ENCODE measurements at places on chromosomes 2 and 18.

DNA sequence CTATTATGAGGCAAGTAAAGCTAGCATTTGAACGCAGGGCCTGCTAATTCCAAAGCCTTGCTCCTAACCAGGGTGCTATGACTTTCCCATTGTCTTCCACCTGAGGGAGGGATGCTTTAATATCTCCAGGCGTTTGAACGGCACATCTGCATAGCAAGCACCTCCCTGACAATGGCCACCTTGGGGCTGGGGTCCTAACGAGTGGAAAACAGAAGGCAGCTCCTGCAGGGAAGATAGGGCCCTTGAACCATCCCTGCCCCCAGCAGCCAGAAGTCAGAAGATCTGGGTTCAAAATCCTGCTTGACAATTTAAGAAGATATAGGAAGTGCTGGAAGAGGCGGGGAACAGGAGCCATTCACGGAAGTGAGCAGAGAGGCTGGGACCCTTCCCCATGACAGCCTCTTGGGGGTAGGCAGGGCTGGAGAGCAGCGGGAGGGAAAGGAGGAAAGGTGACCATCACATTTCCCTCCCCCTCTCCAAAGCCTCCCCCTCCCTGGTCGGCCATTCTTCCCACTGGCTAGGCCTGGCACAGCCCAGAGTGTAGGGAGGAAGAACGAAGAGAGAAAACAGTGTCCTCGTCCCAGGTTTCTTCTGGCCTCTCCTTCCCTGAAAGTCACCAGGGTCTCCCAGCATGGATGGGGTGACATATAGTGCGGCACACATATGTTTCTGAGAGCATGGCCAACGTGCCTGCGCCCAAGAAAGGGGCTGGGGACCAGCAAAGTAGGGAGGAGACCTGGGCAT, 73.5 kb downstream of the EMX1 start:
- DNase-seq: no peak

DNA sequence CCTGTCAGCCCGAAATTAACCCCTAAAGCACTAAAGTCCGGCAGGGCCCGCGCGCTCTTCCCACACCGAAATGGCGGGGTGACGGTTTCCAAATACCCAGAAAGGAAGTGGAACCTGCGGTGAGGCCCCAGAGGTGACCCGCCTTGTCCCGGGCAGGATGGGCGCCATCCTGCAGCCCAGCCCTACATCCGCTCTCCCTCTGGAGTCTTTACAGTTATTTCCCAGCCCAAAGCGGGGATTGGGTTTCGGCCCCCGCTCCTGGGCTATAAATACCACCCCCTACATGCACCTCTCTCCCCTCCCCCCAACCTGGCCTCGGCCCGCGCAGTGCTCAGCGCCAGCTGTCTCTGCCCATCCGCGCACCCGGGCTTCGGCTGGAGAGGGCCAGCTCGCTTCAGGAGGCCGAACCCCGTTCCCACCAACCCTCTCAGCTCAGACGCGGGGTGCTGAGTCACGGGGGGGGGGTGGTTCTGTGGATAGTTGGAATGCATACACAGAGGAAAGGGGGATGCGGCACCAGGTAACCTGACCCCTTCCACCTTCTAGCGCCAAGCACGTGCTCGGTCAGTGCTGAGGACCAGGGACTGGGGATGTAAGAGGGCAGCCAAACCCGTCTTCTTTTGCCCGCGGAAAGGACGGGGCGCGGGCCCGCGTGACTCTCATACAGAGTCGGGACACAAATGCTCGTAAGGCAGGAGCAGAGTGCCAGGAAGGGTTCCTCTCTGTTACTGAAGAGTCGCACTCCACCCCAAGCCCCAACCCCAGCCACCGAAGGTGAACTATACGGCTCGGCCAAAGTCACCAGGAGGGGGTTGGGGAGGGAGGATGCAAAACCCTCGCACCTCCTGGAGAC, at the start of gene TUBA4B:
TUBA4B (plus strand) TSS at position 344 of the 853 bp plus-strand sequence; CDS start at position 509, 165 bp downstream.
- DNase-seq: no peak

DNA sequence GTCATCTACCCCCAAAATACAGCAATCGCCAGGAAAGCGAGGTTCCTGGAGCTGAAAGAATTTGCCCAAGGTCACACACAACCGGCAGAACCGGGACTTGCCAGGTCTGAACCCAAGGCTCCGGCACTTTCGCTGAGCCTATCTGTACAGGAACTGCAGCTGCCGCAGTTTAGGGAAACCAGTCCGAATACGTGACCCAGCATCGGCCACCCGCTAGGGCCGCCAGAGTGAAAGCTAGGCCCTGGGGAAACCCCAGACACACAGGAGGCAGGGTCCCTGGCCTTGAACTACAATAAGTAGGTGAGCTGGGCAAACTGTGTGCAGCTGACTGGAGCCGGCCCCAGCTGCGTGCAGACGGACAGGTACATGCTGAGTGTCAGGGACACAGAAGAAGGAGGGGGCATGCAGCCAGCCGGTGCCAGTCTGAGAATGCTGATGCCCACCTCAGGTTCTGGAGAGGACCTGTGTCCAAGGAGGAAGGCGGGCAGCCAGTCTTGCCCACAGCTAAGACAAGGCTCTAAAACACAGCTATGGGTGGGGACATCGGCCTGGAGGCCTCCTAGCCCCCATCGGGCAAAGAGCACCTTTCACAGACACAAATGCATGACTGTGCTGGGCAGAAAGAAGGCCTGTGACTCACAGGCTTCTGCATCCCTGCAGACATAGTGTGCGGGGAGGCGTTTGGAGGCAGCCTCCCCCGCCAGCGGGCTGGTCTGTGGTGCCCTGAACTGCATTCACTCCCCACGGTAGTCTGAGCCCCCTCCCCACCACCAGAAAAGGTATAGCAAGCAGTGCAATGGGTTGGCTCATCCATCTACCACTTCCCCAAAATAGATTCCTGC, 107.4 kb upstream of the ID2 start:
- DNase-seq: no peak

- no peak for DNase-seq
Measured at GRCh38 chr2:233227346-233227978, 24.0 kb upstream of the ATG16L1 start.

GRCh38 chr2:118371515-118371914, 283.2 kb downstream of the INSIG2 start:
- DNase-seq: no peak

DNA sequence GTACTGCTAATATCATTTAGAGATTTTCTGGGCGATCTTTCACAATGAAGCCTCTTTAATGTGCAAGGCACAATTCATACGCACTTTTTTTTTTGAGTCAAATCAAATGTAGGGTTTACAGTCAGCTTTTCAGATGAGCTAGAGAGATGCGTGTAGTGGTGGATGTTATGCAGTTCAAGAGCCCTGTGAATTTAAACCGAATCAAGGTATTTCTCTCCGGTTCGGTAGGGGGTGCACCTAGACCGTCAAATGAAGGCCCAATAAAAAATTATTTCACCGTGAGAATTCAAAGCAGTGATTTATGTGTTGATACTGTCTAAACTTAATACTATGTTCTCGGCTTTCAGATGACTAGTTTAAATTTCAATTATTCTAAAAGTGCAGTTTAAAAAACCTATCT, 1.1 kb downstream of the PTH2R start:
- DNase-seq: no peak

- no peak for DNase-seq
Measured at GRCh38 chr2:9244985-9245544, 38.5 kb downstream of the ASAP2 start.

GRCh38 chr2:85516653-85517389, 22.1 kb upstream of the MAT2A start:
- no peak for DNase-seq

- DNase-seq: no peak
Measured at GRCh38 chr2:172614932-172615331, 59.0 kb downstream of the PDK1 start.

DNA sequence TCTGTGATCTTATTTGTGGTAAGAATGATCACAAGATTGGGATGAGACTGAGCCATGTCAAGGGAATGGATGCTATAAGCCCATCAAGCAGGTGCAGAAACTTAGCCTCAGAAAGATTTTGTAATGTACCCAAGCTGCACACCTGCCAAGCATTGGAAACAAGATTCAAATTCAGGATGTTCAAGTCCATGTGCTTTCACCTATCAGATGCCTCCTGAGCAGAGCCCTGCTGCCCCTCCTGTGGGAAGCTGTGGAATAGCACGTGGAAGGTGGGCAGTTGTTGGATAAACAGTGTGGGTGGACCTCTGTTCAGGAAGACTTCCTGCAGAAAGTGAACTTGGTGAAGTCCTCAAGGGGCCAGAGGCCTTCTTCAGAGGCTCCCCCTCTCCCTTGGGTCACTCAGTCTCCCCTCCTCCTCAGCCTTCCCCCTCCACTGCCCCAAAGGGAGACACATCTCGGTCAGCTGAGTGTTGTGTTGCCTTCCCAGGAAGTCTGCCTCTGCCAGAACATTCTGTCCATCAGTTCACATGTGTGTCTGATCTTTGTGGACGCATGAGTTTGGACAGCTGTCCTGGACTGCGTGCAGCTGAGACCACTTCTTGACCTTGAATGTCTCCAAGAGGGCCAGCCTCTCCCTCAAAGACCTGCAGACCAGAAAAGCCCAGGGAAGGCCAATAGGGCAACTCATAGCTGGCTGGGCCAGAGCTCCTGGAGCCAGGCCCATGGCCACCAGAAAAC, 186.1 kb downstream of the INHBB start:
- no peak for DNase-seq

DNA sequence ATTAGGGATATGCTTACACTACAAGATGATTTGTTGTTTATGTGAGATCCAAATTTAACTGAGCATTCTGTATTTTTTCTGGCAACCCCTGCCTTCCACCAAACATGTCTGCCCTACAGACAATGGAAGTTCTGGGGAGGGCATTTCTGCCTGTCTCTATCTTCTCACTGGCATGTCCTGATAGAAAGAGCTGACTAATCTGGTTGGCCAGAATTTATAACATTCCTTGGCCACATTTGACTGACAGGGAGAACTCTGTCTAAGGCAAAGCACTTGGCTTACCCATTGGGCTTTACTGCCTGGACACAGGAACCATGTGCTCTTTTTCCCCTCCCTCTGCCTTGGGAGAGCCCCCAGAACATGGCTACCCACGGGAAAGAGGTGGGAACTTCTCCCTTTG, 70.6 kb upstream of the TMEM178A start:
- DNase-seq: no peak

- DNase-seq: no peak
Measured at GRCh38 chr18:53749766-53750165, 474.7 kb downstream of the MBD2 start.

- no peak for DNase-seq
Measured at GRCh38 chr2:113980946-113981345, 91.1 kb downstream of the ACTR3 start.

GRCh38 chr2:119536211-119536610, 8.0 kb upstream of the CFAP221 start:
- no peak for DNase-seq

GRCh38 chr2:109655287-109655686, 41.1 kb downstream of the SOWAHC start:
- no peak for DNase-seq

DNA sequence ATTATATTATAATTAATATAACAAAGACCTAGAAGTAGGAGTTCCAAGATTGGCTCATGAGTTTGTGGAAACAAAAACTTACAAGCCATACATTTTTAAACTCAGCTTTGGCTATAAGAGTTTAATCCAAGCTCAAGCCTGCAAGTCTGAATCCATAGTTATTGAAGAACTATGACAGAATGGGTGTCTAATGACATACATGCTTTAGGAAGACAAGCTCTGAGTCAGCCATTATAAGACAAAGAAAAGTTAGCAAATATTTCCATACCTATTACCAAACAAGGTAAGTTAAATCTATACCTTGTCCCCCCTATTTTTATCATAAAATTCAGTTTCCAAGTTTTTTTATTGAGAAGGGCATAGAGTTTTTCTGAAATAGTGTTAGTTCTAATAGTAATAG, 95.6 kb downstream of the POLR1A start:
- no peak for DNase-seq

- DNase-seq: no peak
Measured at GRCh38 chr2:200770847-200771246, 40.9 kb upstream of the BZW1 start.

- DNase-seq: no peak
Measured at GRCh38 chr2:186641132-186641806, 51.4 kb downstream of the ITGAV start.

GRCh38 chr2:40164736-40165508, 287.0 kb downstream of the SLC8A1 start:
- peak; percentile 23 for DNase-seq

DNA sequence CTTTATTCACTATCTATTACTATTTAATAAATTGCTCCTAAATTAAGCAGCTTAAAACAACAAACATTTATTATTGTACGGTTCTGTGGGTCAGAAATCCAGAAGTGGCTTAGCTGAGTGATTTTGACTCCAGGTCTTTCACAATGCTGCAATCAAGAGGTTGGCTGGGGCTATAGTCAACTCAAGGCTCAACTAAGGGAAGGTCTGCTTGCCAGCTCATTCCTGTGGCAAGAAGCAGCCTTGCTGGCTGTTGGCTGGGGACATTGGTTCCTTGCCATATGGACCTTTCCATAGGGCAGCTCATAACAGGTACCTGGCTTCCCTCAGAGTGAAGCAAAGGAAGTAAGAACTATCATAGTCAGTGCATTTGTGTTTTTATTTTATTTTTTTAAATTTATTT, 5.0 kb upstream of the MRPL19 start:
- DNase-seq: no peak

- no peak for DNase-seq
Measured at GRCh38 chr18:76064998-76065397, 430.0 kb downstream of the ZNF516 start.

- DNase-seq: no peak
Measured at GRCh38 chr2:215238485-215239098, 73.3 kb upstream of the ATIC start.

DNA sequence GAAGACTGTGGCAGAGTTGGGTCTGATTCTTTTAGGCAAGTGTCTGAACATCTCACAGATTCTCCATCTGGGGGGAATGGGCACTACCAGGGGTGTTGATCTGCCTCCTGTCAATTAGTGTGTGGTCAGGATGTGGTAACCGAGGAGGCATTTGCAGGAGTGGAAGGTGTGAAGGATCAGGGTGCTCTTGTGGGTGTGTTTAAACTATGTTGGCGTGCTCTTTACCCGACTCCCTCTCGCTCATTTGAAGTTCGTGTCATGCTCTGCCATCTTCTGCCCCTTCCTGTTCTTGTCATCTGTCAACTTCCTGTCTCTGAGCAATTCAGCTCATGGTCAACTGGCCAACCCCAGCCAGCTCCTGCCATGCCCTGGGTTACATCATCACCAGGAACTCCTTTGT, 107.9 kb downstream of the RTN4 start:
- DNase-seq: no peak

- DNase-seq: no peak
Measured at GRCh38 chr18:13984080-13984479, 68.7 kb upstream of the MC2R start.

- peak; percentile 92 for DNase-seq
Measured at GRCh38 chr18:49486953-49487710, at the start of gene C18orf32. Gene C18orf32 (minus strand): TSS chr18:49487234. CDS start chr18:49483748, 3,486 bp downstream.

GRCh38 chr18:33052886-33053285, 280.1 kb upstream of the KLHL14 start:
- DNase-seq: no peak

GRCh38 chr2:231383416-231384108, 11.9 kb upstream of the B3GNT7 start:
- no peak for DNase-seq

DNA sequence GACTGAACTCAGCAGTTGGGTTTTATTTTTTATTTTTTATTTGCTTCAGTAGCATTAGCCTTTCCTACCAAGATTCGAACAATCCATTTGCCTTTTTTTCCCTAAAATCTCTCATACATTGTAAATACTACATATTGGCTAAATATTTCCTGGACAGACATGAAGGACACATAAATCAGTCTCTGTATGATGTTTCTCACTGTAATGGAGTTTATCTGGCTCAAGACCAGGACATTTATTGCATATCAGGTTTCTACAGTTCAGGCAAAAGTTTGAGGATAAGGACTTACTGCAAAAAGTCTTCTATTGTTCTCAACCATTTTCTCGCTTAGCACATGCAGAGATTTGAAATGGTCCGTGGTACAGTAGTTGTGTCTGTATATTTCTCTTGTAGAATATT, 3.3 kb downstream of the CLUL1 start:
- DNase-seq: no peak

All from renal cortex interstitium (tissue), 15 donors.